ENCODE measurements at places on chromosomes 12 and 14. TPM values are rescaled to one million over a fixed set of nuclear protein-coding genes. Genes with fewer than 3 reads are reported as not detected.

INHBE gene
- total RNA-seq, result not detected

KRT71 gene
- not detected for total RNA-seq

GATC gene
- 15.5 TPM for total RNA-seq

KCNA1 gene
- total RNA-seq, result 0.74 TPM

RNU4-1 gene
- total RNA-seq, result under 0.01 TPM

MGAT4C gene
- total RNA-seq, result 0.25 TPM

ENDOU gene
- 21.4 TPM for total RNA-seq

SLC6A15 gene
- total RNA-seq, result 2.7 TPM

MTRFR gene
- total RNA-seq, result 12.8 TPM

C14orf180 gene
- 1.7 TPM for total RNA-seq

CLMN gene
- total RNA-seq, result 19.6 TPM

GAPDH gene
- 2,297 TPM for total RNA-seq

All from vagina (tissue), 2 donors.